Fibroblast of lung (primary cell): ENCODE measurements at places on chromosomes 16 and 17. TPM values are rescaled to one million over a fixed set of nuclear protein-coding genes. Genes with fewer than 3 reads are reported as not detected.

CNTROB gene
- 12.8 and 17.2 TPM in 2 replicates for total RNA-seq

SMCR8 gene
- 17.2 and 19.5 TPM in 2 replicates for total RNA-seq

OTOA gene
- 0.17 TPM in 1 of 2 replicates, not detected in the other for total RNA-seq

SLC6A2 gene
- total RNA-seq: not detected in 2 replicates

ABCC6 gene
- 2.1 and 6.3 TPM in 2 replicates for total RNA-seq

BRICD5 gene
- total RNA-seq: 1.3 and 1.5 TPM in 2 replicates

CCL1 gene
- total RNA-seq: not detected in 2 replicates

HYDIN gene
- 1.3 and 1.7 TPM in 2 replicates for total RNA-seq

SLC47A2 gene
- total RNA-seq: not detected in 2 replicates

ABCC12 gene
- not detected in 2 replicates for total RNA-seq

GRB7 gene
- under 0.01 and 0.77 TPM in 2 replicates for total RNA-seq

SLFN5 gene
- 101 and 170 TPM in 2 replicates for total RNA-seq

RPA1 gene
- total RNA-seq: 14.6 and 22.3 TPM in 2 replicates

KRT20 gene
- total RNA-seq: not detected in 2 replicates

ZNF624 gene
- 6.2 and 7.6 TPM in 2 replicates for total RNA-seq

RHBDL1 gene
- total RNA-seq: 2.6 and 7.1 TPM in 2 replicates

PPM1E gene
- 0.26 and 0.50 TPM in 2 replicates for total RNA-seq

KCNJ18 gene
- total RNA-seq: not detected in 2 replicates

STAC2 gene
- under 0.01 TPM in 1 of 2 replicates, not detected in the other for total RNA-seq

CD7 gene
- total RNA-seq: under 0.01 and 0.17 TPM in 2 replicates

KREMEN2 gene
- not detected in 2 replicates for total RNA-seq

SARM1 gene
- total RNA-seq: 3.1 TPM in 2 replicates

TANGO6 gene
- 22.6 and 29.9 TPM in 2 replicates for total RNA-seq

USP7 gene
- total RNA-seq: 48.7 and 49.3 TPM in 2 replicates

TLCD2 gene
- total RNA-seq: 5.1 and 9.7 TPM in 2 replicates

EVPL gene
- not detected in 2 replicates for total RNA-seq

LGALS9B gene
- total RNA-seq: not detected in 2 replicates
